ENCODE measurements at places on chromosomes 7 and 10.

- DNase-seq, result no peak
These were observed 346.4 kb downstream of the THSD7A start for GRCh38 chr7:11485636-11486035.

GRCh38 chr10:75404815-75405597 is 3.4 kb upstream of the ZNF503 start:
- DNase-seq, result no peak

DNA sequence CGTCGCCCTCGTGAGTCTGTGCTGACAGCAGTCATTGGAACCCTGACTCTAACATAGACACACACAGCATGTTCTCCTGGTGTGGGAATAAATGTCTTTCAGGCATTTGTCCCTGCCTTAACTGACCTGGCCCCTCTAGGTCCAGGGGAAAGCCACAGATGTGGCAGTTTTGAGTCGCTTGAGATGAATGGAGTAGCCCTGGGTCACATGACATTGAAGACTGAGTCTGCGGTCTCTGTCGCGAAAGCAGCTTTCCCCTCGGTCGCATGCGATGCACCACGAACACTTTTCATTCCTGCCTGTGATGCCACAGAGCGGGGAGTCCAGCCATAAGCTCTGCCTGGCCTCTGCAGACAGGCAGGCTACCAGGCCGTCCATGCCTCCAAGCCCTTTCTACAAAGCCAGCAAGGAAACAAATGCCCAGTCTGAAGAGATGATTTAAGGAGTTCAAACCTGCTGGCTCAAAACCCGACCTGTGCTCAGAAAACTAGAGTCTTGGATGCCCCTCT is 172.3 kb downstream of the WDR37 start:
- no peak for DNase-seq

DNA sequence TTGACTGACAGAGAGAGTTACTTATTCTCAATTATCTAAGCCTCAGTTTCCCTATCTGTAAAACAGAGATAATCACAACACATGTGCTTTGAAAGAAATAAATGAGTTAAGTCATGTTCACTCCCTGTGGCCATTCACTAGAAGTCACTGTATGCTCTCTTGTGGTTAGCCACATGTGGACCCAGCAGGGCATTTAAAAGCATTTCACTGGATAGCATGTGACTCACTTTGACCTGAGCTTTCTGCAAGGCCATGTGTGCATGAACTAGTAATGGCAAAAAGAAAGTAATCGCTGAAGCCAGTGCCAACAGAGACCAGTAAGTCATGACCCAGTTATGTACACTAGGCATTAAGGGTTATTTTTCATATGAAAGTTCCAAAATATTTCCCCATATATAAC is 557.0 kb upstream of the IGFBP3 start:
- DNase-seq, result no peak

- DNase-seq, result no peak
These were observed 39.8 kb downstream of the GNA12 start for GRCh38 chr7:2804227-2804763.

- DNase-seq, result no peak
These were observed 1.5 kb upstream of the HTR7 start for GRCh38 chr10:90859321-90859751.

DNA sequence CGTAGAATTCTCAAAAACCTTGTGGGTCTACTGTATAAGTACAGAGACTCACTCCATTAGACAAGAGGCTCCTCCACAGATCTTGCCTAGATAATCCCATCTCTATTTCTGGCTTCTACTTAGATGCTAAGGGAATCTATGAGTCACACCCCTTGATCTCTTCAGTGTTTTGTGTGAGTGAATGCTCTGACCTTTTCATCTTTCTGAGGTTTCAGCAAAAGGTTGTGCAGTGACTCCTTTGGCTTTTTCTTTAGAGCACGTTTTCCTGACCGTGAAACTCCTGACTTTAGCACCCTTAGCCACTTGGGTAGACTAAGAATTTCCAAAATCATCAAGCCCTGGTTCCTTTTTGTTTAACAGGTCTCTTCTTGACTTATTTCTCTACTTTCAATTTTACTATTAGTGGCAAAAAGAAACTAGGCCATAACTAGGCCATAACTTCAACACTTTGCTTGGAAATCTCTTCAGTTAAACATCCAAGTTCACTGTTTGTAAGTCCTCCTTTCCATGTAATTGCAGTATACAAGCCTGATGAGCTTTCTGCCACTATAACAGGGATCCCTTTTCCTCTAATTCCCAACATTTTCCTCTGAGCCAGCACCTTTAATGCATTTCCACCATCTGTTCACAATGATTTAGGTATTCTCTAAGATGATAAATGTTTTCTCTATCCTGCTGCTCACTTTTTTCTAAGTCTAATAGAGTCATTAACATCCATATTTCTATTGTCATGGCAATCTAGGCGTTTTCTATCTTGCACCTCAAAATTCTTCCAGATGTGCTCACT is 19.4 kb downstream of the COPG2 start:
- DNase-seq, result no peak
